Naive thymus-derived CD4-positive, alpha-beta T cell (primary cell): ENCODE measurements at places on chromosomes 11 and 22. TPM values are rescaled to one million over a fixed set of nuclear protein-coding genes. Genes with fewer than 3 reads are reported as not detected.

DNA sequence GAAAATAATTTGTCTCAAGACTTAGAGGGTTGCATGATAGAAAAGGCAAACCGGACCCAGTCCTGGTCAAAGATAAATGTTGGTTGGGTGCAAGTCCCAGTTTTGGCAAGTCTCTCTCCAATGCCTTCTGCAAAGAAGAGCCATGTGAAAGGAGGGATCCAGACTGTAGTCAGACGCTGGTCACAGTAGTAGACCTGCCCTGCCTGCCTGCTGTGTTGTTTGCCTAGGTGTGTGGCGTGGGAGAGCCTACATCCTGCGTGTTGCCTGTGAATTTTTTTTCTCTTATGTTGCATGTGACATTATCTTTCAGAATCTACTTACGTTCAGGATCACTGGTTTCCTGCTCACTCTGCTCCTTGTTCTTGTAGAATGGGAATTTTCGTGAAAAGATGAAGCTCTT, 197.6 kb upstream of the CCDC90B start:
- H3K27me3 ChIP-seq: no peaks in the 10 kb centered on the region
- DNase-seq: no peak
- no peak overlapping the region for H3K4me3 ChIP-seq
- no peaks in the 10 kb centered on the region for H3K36me3 ChIP-seq
- no peaks in the 10 kb centered on the region for H3K4me1 ChIP-seq
- H3K27ac ChIP-seq: no peak overlapping the region

DNA sequence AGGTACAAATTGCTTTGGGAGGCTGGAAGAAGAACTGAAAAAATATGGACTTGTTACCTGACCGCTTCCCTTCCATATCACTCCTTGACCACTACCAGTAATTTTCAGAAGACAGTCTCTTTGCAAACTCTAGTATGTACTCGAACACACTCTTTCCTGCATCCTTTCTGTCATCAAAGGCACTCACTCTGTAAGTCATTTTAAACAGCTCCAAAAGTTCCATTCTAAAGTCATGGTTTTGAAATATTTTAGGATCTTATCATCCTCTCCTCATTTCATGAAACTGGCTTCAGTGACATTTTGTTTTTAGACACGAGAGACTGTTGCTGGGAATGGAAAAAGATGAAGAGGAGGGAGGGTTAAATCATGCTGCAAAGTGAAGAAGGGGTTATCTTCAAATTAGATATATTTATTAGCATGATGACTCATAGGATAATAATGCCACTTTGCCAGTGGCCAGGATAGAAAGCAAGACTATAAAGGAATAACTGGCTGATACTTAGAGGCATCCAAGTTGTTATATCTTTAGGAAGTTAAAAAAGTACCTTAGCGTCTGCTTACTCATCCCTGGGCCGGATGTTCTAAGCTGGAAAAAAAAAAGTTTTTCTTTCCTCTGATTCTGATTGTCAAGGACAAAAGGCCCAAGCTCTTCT, 549.3 kb downstream of the METTL15 start:
- no peaks in the 10 kb centered on the region for H3K4me1 ChIP-seq
- H3K27ac ChIP-seq: no peak overlapping the region
- DNase-seq: no peak
- H3K4me3 ChIP-seq: no peak overlapping the region

- H3K27ac ChIP-seq: no peak overlapping the region
- no peak for DNase-seq
- no peaks in the 10 kb centered on the region for H3K4me1 ChIP-seq
- no peaks in the 10 kb centered on the region for H3K27me3 ChIP-seq
Observed at GRCh38 chr11:33520112-33520511, 180.5 kb downstream of the C11orf91 start.

DNA sequence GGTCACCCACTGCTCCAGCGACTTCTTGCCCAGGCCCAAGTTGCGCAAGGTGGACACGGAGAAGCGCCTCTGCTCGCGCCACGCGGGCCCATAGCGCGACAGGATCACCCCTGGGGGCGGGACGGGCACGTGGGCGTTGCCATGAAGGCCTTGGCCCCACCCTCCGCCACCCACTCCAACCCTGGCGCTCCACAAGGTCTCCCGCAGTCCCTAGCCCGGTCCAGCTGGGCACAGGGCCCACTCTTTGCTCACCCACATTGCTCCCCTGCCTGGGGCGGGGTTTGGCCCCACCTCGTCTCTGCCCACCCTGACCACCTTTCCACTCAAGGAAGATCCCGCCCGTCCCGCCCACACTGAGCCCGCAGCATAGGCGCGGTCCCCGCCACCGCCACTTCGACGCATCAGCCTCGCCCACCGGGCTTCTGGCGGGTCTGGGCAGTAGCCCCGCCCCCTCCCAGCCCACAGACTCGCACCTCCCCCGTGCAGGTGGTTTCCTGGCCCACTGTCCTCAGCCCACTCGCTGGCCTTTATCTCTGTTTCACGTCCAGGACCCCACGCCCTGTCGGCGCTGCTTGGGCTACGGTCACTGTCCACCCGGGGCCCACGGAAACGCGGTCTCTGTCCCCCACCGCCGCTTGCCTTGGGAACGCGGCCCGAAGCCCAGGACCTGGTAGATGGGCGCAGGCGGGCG, 12.3 kb upstream of the CYP2D6 start:
- no peaks in the 10 kb centered on the region for H3K27me3 ChIP-seq
- no peak overlapping the region for H3K27ac ChIP-seq
- H3K4me1 ChIP-seq: no peaks in the 10 kb centered on the region
- no peaks in the 10 kb centered on the region for H3K36me3 ChIP-seq
- no peak for DNase-seq

GRCh38 chr11:30321321-30321720, 1.6 kb upstream of the ARL14EP start:
- no peak overlapping the region for H3K4me3 ChIP-seq
- peaks cover 25% of the 10 kb centered on the region for H3K4me1 ChIP-seq
- DNase-seq: no peak
- H3K27ac ChIP-seq: no peak overlapping the region
- H3K36me3 ChIP-seq: no peaks in the 10 kb centered on the region

DNA sequence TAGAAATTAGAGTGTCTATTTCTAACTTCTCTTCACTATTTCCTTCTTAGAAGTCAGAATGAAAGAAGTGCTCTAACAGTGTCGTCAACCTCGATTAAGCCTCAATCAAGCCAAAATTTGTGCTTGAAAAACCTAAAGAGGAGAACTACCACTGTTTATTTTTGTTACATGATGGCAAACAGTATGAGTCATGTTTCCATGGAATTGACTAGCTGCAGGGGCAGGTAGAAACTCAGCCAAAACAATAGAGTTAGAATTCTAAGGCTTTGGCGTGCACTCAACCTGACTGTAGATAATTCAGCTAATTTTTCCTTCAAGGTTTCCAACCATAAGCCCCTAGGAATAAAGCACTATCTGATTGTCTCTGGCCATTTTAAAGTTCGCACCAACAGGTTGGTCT, 415.9 kb downstream of the ETS1 start:
- no peak overlapping the region for H3K27ac ChIP-seq
- H3K27me3 ChIP-seq: no peaks in the 10 kb centered on the region
- H3K36me3 ChIP-seq: no peaks in the 10 kb centered on the region
- no peak overlapping the region for H3K4me3 ChIP-seq
- no peak for DNase-seq
- H3K4me1 ChIP-seq: no peaks in the 10 kb centered on the region

DNA sequence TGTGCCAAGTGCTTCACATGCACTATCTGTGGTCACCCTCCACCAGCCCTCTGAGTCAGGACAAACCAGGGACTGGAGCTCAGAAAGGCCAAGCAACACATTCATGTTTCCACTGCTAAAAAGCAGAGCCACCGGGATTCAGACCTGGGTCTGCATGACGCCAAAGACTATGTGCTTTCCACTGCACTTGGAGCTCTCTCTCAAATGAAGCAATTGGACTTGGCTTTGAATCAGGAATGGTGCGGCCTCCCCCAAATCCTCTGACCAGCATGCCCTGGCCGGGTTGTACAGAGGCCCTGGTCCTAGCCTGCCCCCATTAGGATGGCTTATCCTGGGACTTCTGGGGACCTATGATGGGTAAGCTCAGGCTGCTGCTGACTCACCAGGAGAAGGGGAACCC, 80.7 kb downstream of the PKNOX2 start:
- no peaks in the 10 kb centered on the region for H3K27me3 ChIP-seq
- H3K4me1 ChIP-seq: no peaks in the 10 kb centered on the region

- no peaks in the 10 kb centered on the region for H3K27me3 ChIP-seq
- no peaks in the 10 kb centered on the region for H3K36me3 ChIP-seq
- H3K27ac ChIP-seq: no peak overlapping the region
- no peak overlapping the region for H3K4me3 ChIP-seq
- no peaks in the 10 kb centered on the region for H3K4me1 ChIP-seq
Observed at GRCh38 chr11:81246941-81247340, 1486.7 kb downstream of the FAM181B start.

PRRG4 gene
- 0.11 TPM for total RNA-seq

DNA sequence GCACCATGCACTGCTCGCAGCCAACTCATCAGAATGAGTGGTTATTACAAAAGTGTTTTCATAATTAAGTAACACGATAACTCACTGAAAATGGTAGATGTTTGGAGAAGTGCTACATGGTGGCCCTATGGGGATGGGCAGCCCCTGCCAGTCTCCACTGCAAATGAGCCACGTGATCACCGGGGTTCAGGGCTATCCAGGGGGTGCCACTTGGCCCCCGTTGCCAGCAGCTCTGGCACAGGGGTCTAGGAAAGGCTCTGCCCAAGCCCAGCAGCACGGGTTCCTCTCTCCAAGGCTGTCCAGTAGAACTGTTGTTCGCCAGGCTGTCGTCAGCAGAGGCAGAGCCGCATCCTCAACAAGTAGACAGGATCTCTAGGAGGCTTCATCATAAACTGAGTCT, 382.1 kb upstream of the B3GAT1 start:
- H3K4me1 ChIP-seq: no peaks in the 10 kb centered on the region
- no peak overlapping the region for H3K27ac ChIP-seq
- H3K36me3 ChIP-seq: no peaks in the 10 kb centered on the region
- H3K27me3 ChIP-seq: no peaks in the 10 kb centered on the region

DNA sequence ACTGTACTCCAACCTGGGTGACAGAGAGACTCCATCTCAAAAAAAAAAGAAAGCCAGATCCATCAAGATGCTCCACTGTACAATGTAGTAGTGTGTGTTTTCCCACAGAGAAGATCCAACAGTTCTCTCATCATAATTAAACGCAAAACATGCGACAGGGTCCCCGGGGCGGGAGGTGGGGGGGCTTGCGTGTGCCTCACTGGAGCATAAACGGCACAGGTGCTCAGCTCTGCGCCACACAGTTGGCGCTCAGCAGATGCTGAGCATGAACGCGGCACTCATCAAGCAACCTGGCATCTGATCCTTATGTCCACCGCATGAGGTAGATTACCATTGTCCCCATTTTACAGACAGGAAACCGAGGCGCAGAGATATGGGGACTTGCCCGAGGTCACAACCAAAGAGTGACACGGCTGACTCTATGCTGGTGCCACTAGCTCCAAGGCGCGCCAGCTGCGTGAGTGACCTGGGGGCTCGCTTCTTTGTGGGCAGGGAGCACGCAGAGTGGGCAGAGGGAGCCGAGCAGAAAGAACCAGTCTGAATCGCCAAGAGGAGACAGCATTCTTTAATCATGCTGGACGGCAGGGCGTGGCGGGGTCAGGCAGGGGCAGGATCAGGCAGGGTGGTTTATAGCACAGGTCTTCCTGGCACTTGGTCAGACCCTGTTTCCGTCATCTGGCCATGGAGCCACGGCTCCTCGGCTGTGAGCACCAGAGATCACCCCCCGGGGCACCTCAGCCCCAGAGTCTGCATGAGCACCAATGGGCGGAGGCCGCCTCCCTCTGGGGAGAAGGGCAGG, 8.2 kb downstream of the C1QTNF6 start:
- DNase-seq: no peak
- H3K27ac ChIP-seq: no peak overlapping the region
- H3K4me1 ChIP-seq: peaks cover 18% of the 10 kb centered on the region
- no peaks in the 10 kb centered on the region for H3K36me3 ChIP-seq
- H3K27me3 ChIP-seq: no peaks in the 10 kb centered on the region

KCNQ1OT1 gene
- 0.16 TPM for total RNA-seq

DNA sequence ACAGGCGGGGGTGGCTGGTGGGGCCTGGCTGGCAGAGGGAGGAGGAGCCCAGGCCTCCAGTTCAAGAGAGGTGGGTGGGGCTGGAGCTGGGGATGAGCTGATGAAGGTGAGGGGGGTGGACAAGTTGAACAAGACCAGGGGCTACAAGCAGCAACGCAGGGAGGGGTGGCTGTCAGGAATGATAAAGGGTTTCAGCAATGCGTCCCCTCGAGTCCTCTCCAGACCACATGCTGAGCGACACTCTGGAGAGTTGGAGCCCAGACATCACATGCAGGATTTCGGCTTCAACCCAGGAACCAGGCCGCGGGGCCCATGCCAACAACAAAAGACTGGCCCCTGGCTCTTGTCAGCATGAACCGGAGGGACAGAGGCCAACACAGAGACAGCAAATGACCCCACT, 480.3 kb downstream of the BRD1 start:
- H3K4me3 ChIP-seq: no peak overlapping the region
- no peak for DNase-seq
- no peaks in the 10 kb centered on the region for H3K27me3 ChIP-seq
- H3K27ac ChIP-seq: no peak overlapping the region
- H3K36me3 ChIP-seq: no peaks in the 10 kb centered on the region

OR10G4 gene
- total RNA-seq: not detected

ROBO4 gene
- total RNA-seq: 0.29 TPM

DNA sequence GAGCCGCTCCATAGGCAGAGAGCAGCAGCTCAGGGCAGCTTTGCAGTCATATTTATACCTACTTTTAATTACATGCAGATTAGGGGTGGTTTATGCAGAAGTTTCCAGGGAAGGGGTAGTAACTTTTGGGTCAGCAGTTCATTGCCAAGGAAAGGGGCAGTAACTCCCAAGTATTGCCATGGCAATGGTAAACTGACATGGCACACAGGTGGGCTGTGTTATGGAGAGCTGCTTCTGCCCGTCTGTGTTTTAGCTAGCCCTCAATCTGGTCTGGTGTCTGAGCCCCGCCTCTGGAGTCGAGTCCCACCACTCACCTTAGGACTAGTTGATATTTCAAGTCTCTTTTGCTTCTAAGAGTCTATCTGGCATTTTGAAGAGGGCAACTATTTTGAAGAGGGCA, 12.2 kb upstream of the ZBTB16 start:
- H3K36me3 ChIP-seq: no peaks in the 10 kb centered on the region
- H3K4me1 ChIP-seq: peaks cover 5% of the 10 kb centered on the region
- DNase-seq: no peak

DNA sequence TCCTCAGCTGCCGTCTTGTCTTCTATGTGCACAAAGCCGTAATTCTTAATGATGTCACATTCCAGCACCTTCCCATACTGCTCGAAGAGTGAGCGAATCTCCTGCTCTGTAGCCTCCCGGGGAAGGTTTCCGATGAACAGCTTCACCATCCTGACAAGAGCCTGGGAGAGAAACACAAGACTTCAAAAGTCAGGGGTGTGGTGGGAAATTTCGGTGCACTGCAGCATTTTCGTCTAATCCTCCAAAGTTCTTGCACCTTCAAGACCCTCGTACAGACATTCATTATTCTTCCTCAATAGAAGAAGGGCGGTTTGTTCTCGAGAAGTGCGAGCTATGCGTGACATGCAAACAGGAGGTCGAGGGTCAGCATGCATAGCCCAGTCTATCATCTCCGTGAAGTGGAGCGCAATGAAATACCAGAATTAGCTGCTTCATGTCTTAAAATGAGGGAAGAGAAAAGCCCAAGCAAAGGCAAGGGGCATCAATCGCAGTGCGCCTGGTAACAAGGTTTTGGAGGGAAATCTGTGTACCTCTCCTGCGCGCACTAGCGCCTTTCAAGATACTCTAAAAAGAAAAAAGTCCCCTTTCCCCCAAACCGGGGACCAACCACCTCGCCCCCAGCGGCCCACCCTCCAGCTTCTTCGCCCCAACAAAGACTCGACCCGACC, 622 bp downstream of the RBM4B start:
- peak overlapping the region; percentile 95 for H3K27ac ChIP-seq
- no peak for DNase-seq
- H3K4me1 ChIP-seq: peaks cover 31% of the 10 kb centered on the region

GRCh38 chr11:95108671-95109551, 19.3 kb downstream of the ENDOD1 start:
- H3K27me3 ChIP-seq: no peaks in the 10 kb centered on the region
- H3K4me3 ChIP-seq: no peak overlapping the region
- no peak for DNase-seq
